GM13976 (cell line): ENCODE measurements at places on chromosomes 2 and 18.

DNA sequence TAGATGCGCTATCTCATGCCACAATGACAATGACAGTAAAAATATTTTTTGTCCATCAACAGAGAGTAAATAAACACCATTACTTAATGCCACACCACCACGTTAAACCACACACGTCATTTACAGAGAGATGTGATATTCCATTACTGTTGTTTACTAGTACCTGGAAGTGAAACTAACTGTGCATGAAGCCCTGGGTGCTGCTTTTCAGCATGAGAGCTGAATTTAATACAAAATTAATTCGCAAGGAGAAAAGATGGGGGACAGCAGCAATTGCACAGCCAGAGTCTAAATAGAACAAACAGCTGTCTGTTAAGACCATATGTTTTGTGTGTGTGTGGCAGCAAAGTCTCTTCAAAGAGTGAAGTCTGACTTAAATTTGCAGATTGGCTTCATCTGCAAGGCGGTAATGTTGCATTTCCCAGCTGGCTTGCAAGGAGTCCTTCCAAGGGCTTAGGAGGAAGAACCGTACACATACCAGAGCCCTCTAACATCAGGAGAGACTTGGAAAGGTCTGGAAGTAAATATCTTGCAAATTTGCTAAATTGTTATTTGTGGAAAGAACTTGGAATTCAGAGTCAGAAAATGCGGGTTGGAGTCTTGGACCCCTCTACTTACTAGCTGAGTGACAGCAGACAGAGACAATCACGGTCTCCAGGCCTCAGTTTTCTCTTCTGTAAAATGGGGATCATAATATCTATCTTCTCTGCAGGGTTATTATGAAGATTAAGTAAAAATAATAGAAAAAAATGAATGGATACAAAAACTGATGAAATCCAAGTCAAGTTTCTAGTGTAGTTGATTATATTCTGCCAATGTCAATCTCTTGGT, 127.6 kb downstream of the ALPK2 start:
- peak; percentile 49 for DNase-seq

DNA sequence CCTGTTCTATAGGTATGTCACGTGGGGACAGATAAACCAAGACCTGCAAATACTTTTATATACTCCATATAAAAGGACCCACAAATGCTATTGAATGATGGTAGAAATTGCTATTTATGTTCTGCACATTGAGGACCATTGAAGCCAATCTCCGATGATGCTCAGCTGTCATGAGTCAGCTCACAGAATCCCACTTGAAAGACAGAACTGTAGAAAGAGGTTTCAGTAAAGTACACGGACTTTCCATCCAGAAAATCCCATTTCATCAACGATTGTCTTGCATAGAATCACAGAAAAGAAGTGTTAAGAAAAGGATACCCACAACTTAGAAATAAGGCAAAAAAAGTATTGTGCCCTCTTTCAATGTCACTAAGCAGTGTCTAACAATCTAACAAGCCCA, 169.0 kb upstream of the COPS8 start:
- no peak for DNase-seq

DNA sequence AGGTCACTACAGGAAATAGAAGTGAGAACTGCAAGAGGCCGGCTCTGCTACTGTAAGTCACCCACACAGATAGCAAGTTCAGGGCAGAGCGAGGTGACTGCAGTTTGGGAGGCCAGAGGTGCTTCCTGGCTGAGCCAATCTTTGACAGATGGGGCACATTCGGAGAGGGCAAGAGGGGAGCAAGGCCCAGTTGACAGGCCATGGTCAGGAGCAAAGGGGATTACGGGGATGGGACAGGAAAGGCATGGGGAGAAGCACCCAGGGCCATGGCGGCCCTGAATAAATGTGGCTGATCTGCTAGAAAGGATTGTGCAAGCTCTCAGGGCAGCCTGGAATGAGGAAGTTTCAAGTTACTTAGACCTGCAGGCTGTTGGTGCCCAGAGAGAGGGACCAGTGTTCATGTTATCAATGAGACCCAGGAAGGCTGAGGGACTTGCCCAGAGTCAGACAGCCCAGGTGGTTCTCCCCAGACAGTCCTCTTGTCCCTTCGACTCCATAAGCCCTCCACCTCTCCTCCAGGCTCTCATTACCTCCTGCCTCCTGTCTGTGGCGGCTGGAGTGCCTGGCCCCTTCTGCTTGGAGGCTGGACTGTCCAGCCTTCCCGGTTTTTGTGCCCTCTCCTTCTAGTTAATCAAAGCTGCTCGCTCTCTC, 123.3 kb downstream of the CTIF start:
- DNase-seq: no peak

GRCh38 chr2:109499566-109499965, 114.2 kb downstream of the SEPTIN10 start:
- DNase-seq: no peak

DNA sequence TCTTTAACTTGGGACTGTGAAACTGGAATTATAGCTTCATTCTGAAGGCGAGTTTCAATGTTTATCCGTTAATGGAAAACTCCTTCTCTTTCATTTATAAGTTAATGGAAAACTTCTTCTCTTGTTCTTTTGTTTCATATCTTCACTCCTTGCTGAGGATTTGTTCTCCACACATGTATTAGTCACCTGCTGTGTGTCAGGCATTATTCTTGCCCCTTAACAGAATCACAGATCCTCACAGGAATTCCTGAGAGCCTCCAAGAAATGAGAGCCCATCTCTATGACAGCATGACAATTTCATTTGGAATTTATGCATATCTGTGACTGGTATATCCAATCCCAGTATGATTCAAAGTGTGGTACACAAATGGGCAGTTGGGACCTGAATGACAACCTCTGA, 545.8 kb downstream of the BCL11A start:
- no peak for DNase-seq

DNA sequence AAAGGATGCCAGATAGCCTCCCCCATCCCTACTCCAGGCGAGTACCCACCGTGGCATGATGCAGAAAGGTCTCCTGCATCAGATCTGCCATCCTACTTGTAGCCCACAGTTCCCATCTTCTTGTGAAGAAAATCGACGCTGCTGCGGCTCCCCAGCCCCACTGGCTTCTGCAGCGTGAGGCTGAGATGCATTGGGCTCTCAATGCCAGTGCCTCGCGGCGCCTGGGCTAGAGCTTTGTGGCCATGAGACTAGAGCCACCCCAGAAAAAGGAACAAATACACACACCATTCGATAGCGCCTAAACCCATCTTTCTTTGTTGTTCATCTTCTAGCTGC, 2.8 kb downstream of the NOL4 start:
- peak; percentile 22 for DNase-seq

- DNase-seq: no peak
Measured at GRCh38 chr2:23489471-23490322, 104.7 kb downstream of the KLHL29 start.

DNA sequence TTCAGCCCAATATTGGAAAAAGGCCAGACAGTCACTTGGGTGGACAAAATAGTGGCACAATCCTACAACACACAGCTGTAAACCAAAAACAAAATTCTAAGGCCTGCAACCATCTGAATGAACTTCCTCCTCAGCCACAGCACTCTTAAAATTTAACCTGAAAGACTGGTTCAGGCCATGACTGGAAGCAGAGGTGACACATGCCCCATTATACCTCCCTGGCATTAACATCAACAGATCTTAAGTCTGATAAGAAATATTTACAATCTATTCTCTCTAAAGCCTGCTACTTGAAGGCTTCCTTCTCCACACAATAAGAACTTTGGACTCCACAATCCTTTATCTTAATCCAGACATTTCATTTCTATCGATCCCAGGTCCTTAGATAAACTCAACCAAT, 192.4 kb upstream of the LRP1B start:
- DNase-seq: no peak

GRCh38 chr18:54075689-54076088, 148.8 kb downstream of the MBD2 start:
- no peak for DNase-seq

DNA sequence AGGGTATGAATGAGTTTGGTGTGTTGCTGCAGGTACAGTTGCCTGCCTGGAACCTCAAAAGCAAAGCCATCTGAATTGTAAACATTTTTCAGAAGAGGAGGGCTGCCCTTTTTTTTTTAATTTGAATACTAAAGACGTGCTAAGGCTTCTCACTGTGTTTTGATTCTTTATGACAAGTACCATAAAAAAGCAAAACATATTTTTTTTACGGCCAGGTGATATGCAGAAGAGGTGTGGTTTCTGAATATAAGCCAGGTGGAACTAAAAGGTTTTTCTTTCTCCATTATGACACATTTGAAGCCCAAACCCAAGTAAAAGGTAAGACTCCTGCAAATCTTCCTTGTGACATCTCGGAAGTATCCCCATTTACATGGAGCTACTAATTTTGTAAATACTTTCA, 246.3 kb downstream of the IRS1 start:
- no peak for DNase-seq

DNA sequence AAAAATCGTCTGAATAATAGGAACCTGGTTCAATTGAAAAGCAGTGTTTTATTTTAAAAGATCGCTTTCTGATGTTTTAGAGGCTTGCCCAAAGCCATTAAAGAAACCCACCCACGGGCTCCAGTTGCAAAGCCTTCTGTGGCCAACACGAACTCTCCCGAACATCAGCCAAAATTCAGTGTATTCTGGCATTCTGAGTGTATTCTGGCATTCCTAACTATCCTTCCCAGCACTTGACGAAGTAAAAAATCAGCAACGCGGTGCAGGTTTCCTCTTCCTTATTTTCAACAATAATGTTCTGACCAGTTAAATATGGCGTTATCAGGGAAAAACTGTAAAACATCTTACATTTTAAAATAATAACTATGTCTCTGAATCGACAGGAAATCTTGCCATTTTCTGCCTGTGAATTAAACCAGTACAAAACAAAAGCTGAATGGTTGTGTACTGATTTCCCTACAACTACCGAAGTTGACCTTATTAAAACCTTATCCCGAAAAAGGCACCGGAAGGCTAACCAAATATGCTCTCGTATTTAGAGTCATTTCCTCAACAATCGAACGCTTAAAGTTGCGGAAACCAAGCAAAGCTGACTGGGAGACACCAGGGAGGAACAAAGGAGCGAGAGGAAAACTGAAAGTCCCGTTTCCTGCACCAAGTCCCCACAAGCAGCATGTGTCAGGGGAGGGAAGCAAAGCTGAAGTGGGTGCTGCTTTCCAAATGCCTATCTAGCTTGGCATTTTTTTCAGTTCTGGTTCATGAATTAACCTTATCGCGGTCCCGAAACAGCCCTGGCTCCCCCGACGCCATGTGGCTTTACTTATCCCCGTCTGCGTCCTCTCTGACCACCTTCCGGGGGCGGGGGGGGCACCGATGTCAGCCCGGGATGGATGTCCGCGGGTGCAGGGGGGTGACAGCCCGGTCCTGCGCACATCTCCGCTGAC, 44.3 kb downstream of the ZNF516 start:
- peak; percentile 54 for DNase-seq

DNA sequence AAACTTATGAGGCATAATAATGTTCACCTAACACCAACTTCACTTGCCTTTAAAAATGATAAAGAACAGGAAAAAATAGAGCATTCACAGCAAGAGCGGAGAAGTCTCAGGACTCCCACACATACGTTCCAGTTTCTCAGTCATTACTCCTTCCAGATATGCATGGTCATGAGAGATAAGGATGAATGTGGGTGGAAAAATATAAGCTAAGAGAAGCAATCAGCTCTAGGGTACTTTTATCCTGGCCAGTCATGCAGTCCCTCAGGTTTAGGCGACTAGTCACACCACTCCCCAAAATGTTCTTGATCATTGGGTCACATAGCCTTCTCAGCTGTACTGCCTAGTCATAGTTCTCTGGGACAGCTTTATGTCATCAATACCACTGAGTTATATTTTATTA, 29.2 kb upstream of the CCDC178 start:
- DNase-seq: no peak

GRCh38 chr18:382423-382984, 114.7 kb upstream of the THOC1 start:
- no peak for DNase-seq
